ENCODE measurements at places on chromosomes 6 and 20.

DNA sequence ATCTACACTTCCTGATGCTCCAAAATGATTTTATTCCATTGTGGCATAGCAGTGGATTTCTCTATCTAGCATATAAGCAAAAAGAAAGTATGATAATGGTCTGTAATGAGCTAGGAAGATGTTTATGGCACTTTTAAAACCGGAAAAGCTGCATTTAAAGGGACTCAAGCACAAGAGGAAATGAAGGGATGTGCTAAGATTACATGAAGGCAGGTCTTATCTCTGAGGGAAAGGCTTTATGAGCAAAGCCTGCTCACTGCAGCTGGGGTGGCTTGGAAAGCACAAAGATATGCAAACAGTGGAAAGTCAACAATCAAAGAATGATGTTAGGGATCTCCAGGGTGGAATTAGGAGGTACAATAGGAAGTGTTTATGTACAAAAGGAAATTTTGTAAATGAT is 138.2 kb downstream of the TENT5A start:
- DNase-seq = no peak

DNA sequence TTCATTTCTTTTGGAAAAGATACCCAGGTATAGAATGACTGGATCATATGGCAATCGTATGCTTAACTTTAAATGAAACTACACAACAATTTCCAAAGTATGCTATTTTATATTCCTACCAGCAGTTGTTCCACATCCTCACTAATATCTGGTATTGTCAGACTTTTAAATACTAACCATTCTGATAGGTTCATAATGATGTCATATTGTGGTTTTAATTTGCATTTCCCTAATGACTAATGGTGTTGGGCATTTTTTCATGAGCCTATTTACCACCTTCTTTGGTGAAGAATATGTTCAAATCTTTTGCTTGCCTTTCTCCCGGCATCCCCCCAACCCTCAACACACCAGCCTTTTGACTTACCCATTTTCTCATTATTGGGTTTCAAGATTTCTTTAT is 96.2 kb upstream of the HMGN3 start:
- no peak for DNase-seq

DNA sequence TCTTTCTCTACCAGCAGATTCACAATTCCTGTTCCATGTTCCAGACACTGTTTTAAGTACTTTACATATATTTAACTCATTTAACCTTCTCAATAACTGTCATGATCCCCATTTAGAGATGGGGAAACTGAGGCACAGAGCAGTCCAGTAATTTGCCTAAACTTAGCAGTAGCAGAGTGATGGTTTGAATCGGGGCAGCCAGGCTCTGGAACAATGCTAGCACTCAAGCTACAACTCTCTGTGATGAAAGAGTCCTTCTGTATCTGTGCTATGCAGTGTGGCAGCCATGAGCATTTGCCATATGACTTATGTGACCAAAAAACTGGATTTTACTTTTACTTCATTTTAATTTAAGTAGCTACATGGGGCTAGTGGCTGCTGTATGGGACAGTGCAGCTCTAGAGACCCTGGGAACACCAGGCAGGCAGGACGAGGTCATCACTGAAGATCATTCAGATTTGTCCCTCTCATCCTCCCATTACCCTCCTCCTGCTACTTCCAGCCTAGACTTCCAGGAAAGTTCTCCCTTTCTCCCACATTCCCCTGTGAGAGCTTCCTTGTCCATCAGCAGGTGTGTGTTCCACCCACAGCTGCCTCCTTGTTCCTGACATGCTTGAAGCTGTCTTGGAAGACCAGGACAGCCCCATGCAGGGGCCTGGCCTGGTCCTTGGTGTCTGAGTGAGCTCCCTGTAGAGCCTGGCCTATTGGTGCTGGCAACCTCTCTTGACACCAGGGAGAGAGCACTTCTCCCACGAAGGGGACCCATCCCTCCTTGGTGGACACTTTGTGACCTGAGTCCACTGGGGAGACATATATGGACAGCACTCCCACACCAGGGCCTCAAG is 157.0 kb downstream of the MRPL14 start:
- DNase-seq = no peak

DNA sequence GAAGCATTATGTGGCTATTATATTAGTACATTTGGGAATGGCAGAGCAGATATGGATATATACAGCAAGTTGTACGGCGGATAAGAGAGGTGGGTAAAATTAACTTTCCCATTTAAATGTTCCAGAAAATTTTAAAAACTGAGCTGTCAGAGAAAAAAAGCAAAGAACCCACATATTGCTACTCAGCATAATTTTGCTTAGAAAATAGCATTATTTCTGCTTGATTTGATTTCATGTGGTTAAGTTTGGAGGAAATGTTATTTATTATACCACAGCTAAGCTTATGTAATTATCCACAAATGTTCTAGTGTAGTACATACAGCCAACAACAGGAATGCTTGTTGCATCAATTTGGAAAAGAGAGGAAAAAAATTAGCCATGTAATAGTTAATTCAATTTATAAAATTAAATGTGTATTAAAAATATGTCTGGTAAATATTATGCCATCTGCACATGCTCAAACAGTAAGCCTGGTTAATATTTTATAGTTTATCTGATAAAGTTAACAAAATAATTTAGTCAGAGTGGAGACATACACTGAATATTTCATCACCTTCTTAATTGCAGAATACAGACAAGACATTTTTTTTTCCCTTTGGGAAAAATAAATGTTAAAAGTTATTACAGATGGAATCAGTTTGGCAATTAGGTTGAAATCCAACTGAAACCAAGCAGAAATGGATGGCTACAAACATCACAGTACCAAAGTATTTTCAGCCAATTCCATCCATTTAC is 172.1 kb upstream of the ID4 start:
- DNase-seq = no peak

DNA sequence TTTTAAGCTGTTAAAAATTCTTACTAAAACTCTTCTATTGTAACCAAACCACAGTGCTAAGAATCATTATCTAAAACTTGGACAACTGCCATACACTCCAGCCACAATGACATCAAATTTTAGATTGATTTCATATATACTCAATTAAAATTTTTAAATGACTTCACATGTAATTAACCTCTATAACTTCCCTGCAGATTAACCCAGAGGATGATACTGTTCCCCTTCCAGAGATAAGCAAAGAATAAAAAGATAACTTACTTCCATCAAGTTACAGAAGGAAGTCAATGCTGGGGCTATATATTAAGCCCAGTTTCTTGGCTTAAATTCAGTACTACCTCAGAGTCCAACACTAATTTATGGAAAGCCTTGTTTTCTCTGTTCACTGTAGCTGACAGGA is 71.3 kb downstream of the ARHGAP18 start:
- no peak for DNase-seq

DNA sequence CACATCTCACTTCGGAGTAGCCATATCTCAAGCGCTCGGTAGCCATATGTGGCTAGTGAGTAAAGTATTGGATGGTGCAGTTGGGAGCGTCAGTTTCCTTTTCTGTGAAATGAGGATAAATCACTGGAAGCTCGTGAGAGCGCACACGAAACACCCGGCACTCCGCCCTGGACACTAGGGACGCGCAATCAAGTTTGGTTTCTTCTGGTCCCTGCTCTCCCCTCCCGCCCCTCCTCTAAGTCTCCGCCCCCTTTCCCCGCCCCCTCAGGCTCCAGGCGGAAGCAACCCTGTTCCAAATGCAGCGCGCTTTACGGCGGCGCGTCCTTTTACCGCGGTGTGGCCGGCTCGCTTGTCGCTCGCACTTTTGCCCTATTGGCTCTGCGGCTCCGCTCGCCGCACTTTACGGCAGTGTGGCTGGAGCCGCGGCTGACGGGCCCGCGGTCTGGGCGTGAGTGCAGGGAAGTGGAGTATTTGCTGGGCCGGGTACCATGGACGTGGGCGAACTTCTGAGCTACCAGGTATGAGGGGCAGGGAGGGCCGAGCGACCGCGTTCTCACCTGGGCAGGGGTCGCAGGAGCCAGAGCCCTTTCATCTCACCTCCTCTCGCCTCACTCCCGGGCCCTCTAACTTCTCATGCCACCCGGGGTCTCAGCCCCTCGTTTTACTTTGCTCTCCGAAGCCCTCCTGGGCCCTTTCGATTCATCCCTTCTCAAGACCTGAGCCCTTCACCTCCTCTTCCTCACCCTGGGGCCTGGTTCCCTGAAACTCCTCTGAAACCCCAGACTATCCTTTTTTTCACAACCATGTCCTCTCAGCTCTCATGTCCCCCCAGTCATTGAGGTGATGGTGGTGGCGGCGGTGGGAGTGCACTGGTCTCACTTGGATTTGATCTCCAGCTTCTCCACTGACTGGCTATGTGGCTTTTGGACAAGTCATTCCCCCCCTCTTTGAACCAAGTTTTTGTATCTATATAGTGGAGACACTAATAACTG is at the start of gene CTNNBL1:
Gene CTNNBL1 (plus strand): TSS at position 396 of the 992 bp plus-strand sequence. CDS start 93 bp downstream, at position 489.
- DNase-seq = peak; percentile 96

DNA sequence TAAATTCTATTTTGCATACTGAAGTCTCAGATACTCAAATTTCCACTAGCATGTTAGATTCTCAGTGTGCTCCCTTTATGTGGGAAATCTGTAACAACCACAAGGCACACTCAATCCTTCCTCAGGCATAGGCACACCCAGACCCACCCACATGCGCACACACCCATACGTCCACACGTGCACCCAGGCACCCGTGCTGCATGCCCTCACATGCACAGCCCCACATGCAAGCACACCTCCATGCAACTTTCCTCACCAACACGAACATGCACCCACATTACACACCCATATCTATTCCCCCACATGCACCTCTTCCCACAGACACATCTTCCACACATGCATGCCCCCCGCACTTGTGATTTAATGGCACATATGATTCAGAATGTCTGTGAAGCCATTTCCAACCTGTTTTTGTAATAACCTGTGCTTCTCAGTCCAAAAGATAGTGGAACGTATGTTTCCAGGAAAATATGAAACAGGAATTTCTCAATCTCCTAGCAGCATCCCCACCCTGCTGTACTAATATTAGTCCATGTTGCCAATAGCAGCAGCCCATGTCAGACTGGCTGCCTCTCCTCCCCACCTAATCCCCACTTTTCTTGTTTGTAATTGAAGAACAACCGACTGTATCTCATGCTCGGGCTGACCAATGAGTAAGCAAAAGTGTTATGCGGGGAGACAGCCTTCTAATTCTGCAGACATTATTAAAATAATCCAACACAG is 11.3 kb upstream of the CYP24A1 start:
- no peak for DNase-seq

- no peak for DNase-seq
Measured at GRCh38 chr6:30348957-30349356, 4.0 kb downstream of the RPP21 start.

- DNase-seq = no peak
Measured at GRCh38 chr6:112049026-112049799, 4.7 kb upstream of the CCN6 start.

- no peak for DNase-seq
Measured at GRCh38 chr6:44193307-44193910, 23.3 kb upstream of the MYMX start.

- DNase-seq = no peak
Measured at GRCh38 chr20:60000271-60001042, 42.2 kb downstream of the CDH26 start.

- no peak for DNase-seq
Measured at GRCh38 chr6:43262000-43262779, 18.9 kb downstream of the TTBK1 start.

DNA sequence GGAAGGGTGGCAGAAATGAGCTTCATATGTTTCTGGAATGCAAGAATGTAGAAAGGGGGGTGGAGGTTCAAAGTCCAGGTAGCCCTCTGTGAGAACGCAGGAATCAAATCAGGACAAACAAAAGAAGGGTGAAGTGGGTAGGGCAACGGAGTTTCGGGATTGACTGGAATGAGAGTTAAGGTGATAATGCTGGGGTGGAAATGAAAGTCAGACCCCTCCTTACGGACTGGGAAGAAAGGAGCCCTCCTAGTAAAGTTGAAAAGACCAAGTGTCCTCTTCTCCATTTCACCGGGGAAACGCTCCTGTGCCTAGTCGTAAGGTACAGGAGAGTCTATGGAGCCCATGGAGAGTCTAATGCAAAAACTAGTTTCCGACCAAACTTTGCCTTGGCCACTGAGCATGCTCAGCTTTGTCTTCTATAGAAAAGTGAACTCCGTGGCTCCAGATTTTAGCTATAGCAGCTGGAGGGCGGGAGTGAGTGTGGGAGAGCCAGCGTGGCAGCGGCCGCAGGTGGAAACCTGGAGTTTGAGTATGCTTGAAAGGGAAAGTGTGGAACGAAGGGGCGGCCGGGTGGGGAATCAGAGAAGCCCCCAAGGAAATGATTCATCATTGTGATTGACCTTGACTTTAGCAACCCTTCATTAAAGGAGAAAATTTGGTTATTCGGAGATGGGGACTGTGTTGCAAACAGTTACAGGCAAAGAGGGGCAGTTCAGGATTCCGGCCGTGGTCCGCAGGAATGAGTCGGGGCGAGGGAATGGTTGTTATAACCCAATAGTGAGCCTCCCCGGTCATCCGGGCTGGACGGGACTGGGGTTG is 1.3 kb upstream of the LRRC1 start:
- DNase-seq = peak; percentile 38

DNA sequence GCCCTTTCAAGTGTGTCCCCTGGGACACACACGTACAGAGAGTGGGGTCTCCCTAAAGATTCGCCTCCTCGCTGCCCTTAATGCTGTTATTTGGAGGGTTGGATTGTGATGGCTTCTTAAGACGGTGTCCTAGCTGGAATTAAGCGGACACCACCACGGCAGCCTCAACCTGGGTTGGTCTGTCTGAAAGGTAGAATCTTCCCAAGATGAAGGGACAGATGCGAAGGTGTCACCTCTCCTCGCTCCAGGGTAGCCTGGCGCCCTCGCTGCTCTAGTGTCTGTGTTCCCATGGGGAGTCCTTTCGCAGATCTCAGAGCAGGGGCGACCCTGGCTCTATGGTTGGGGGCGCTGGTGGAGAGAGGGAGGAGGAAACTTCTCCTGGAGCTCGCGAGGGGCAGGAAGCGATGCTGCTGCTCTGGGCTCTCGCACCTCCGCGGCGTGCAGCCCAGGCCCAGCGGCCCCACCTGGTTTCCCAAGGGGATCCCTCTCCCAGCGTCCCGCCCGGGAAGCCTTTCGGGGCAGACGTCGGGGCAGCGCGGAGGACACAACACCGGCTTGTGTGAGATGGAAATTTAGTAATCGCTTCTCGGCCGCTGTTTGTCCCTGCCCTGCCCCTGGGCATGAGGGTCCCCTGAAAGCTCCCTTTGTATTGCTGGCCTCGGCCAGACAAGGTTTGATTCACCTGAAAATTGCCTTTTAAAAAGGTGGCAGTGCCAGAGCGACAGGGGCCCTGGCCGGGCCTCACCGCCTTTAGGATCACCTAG is 1.7 kb downstream of the RSPO3 start:
- DNase-seq = no peak

DNA sequence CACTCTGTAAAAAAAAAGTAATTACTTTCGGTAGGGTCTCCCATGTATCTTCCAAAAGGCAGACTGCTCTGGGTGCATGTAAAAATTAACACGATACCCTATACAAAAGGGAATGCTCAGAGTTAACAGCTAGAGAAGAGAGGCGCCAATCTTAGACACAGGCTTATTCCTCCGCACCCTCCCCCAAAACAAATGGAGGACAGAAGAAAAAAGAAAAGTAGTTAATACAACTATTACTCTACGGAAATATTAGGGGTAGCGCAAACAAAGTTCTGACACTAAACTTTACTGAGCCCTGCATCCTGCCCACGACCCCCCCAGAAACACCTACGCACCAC is 331 bp upstream of the UFL1 start:
- no peak for DNase-seq

- DNase-seq = no peak
Measured at GRCh38 chr6:20909621-20910020, 375.4 kb downstream of the CDKAL1 start.

- DNase-seq = no peak
Measured at GRCh38 chr6:24445704-24446103, 43.0 kb downstream of the MRS2 start.

GRCh38 chr6:157462956-157463742 is 82.2 kb downstream of the ZDHHC14 start:
- no peak for DNase-seq

All from CD4-positive, alpha-beta T cell treated with Interleukin-2 at 100 ng/mL for 4 hours (primary cell).